Activated CD4-positive, CD25-positive, alpha-beta regulatory T cell treated with anti-CD3 and anti-CD28 coated beads, Interleukin-2, amount 50 U/mL, for 72 hours (primary cell): ENCODE measurements at places on chromosomes 16 and 17.

DNA sequence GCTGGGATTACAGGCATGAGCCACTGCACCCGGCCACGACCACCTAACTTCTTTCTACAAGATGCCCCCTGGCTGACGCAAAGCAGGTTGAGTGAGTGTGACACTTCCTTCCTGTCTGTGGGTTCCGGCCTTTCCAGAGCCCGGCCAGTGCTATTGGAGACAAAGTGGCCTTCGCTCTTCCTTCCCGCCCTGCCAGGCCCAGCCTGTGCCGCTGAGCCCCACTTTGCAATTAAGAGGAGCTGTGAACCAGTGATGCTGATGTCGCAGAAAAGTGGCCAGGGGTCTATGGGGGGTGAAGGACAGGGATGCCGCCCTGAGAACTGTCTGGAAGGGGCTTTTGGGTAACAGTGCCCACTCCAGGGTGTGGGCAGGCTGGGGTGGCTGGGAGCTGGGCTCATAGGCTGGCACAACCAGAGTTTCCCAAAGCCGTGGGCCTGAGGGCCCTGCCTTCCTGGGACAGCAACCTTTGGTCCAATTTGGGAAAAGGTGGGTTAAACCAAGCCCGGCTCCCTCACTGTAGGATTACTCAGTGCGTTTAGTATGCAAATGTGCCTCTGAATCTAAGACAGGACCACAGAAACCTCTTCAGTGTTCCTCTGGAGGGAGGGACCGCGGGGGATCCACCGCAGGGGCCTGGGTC lies 174.9 kb downstream of the SEC14L1 start:
- DNase-seq = no peak

DNA sequence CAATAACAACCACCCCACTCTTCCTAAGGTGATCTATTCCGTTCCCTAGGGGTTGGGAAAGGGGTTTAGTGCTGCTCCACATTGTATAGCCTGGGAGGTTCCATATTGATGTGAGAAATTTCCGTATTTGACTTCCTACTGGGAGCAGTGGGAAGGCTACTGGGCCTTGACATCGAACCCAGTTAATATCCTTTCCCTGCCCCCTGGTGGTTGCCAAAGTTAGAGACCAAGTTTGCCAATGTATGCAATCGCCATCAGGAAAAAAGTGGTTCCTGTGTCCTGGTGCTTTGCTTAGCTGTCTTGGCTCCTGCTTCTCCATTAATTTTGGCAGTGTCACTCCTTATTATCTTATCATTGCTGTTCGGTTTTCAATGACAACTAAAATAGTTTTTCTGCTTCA lies 914.9 kb downstream of the KCNJ2 start:
- DNase-seq = no peak

- no peak for DNase-seq
Measured at GRCh38 chr16:60510941-60511340, 1525.3 kb downstream of the CDH8 start.

DNA sequence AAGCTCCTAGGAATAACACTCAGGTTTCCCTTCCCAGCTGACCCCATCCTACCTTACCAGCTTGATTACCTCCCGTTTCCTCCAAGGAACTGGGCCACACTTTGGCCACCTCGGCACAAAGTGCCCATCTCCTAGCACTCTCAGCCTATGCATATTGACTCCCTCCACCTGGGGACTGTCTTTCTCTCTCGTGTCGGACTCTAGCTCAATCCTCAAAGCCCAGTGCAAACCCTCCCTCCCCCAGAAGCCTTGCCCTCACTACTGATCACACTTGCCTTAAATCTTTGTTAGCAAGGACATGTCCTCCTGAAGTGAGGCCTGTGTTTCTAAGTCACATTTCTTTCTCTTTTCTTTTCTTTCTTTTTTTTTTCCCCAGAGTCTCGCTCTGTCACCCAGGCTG lies 2.6 kb upstream of the RAB26 start:
- no peak for DNase-seq

DNA sequence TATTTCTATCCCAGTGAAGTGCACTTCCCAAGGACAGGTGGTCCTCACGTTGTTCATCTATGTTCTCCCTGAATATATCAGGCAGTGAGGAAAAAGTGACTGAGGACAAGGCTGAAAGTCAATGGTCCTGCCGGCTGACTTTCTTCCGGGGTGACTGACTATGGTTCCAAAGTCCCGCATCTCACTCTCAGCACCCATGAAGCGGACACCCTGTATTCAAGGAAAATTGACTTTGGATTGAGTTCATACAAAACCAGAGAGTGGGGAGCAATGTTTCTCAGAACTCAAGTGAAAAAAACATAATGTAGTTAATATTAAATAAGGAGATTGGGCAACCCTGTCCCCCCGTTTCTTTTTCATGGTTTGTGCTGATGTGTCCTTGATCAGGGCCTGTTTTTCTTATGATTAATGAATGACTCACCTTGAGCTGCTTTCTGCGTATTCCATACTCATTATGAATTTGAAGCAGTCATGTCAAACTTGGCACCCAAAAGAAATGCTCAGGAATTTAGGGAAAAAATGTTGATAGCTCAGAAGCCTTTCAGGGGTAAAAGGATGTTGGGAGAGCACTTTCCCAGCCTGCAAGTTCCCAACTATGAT lies 184.0 kb downstream of the CYLD start:
- no peak for DNase-seq
